ENCODE measurements at places on chromosomes 6 and 20.

DNA sequence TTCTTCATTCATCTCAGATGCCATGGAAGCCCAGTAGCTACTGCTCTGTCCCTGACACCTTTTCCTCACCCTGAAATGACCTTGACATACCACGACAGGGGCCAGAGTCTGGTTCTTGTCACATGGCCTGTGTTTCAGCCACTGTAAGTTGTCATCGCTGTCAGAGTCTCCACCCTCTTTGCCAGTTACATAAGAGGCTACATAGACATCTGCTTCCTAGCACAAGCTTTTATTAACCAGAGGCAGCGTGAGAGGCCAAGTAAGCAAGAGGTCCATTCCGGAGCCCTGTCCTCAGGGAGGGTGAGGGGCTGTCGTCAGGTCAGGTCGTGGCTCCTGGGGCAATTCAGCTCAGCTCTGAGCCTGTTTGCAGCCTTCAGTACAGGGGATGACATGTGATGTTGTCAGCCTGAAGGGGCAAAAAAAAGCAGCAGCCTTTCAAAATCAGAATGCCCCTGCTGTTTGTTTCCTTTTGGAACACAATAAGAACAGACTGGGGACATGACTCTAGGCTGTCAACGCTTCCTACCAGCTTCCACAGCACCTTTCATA is 146.3 kb downstream of the MTFR2 start:
- DNase-seq: no peak

- no peak for DNase-seq
Observed at GRCh38 chr6:21357262-21357661, 236.3 kb upstream of the SOX4 start.

GRCh38 chr20:12660918-12661317 is 347.9 kb upstream of the SPTLC3 start:
- no peak for DNase-seq

DNA sequence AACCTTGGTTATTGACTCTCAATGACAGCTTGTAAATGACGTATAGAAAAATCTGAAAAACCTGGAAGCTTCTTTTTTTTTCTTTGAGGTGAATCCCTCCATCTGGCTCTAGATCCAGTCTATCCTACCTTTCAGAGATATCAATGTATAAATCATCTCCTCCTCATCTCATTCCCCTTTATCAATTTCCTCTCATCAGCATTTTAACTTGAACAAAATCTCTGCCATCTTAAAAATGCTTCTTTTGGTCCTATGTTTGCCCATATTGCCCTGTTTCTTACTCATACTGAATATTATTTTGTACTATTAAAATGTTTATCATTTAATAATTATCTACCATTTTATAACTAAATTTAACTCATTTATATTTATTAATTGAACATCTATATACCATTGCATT is 306.7 kb upstream of the TSHZ2 start:
- no peak for DNase-seq

DNA sequence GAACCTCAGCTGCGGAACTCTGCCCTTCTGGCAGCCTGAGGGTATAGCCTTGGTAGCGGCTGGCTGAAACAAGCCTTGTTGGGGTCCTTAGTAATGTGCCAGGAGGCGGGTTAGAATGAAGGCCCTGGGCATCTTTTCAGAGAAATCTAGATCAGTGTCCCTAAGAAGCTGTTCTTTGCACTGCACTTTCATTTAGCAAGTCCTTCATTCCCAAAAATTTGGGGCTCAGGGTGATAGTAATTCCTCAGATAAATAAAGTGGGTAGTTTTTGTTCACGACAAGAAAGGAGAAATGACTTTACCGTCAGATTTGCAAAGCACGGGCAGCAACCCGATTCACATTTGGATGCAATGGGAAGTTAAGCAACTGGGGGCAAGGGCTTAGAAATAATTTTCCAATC is 3.2 kb downstream of the INSM1 start:
- no peak for DNase-seq

DNA sequence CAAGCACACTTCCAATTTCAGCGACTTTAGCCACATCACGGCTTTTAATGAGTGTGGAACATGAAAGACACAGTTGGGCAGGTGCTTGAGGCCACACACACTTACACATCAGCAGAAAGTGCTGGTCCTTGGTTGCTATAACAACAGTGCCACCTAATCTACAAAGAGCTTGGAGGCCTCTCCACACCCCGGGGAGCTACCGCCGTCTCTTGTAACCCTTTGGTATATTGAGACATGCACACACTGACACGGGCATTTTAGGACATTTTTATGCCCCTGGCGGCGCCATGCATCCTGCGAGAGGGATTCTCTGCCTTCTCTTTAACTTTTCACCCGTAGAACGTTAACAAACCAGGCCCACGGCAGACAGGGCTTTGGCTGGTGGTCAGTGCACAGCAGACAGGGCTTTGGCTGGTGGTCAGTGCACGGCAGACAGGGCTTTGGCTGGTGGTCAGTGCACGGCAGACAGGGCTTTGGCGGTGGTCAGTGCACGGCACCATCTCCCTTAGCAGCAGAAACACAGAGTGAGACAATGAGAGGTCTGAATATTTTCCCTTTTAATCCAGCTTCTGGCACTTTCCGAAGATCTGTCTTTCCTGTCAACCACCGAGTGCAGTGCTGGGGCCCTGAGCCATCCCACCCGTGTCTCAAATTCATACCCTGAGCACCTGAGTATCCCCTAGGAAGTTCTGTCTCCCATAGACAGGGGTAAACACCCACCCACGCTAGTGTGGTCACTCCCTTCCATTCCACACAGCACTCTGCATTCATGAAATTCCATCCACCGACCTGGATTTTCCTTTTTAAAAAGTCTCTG is 116.6 kb upstream of the RPS6KA2 start:
- DNase-seq: no peak

DNA sequence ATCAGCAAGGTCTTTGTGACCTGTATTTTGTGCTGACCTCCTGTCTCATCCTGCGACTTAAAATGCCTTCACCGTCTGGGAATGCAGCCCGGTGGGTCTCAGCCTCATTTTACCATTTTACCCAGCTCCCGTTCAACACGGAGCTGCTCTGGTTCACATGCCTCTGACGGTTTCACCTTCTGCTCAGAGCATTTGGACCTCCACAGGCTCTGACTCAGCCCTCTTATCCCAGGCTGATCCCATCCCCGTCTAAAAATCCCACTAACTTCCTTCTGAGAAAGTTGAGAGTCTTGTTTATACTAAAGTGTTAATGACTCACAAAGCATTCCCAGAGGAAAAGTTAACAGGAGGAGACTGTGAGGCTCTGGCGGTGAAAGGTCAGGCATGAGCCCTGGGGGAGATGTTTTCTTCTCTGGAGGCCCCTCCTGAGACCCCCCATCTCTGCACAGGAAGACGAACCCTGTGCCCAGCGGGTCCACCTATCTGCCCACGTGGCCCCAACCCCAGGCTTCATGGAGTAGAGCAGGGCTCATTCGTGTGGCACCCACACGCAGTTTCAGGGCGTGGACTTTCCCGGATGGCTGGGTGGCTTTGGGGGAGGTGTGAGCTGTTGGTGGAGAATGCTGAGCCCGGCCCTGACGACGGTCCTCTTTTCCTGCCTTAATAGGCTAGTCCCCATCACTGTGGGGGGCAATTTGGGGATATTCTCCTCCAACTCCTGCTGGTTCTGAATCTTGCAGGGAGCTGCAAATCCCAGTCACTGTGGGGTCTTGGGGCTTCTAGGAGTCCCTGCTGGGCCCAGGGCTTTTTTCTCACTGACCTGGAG is 3.3 kb upstream of the BIRC7 start:
- DNase-seq: peak; percentile 95

GRCh38 chr20:50085481-50086365 is 27.2 kb downstream of the UBE2V1 start:
- DNase-seq: peak; percentile 70

DNA sequence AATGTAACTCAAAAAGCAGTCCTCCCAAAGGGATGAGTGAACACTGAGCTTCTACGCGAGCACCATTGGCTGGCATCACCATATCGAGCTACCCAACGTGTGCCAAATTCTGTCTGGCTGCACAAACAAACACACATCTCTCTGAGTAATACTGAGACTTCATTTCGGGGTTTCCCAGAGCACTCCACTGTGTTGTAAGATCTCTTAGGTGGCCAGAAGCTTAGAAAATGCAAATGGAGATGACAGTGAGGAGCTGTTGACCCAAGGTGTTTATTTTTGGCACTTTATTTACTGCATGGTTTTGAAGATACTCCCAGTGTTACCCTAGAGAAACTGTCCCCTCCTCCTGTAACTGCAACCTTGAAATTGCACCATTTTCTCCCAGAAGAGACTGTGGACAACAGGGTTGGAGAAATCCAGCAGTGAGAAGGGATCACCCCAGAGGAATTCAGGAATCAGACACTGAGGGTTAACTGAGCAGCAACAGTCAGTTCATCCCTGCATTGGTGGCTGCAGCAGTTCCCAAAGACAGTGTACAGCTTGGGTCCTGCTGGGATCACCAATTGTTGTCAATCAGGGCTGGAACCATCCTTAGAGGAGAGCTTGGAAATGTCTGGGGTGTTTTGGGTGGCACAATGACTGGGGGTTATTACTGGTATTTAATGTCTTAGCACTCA is 1.0 kb upstream of the RIPOR2 start:
- no peak for DNase-seq

- peak; percentile 33 for DNase-seq
Observed at GRCh38 chr6:129680633-129681032, 29.3 kb downstream of the ARHGAP18 start.

DNA sequence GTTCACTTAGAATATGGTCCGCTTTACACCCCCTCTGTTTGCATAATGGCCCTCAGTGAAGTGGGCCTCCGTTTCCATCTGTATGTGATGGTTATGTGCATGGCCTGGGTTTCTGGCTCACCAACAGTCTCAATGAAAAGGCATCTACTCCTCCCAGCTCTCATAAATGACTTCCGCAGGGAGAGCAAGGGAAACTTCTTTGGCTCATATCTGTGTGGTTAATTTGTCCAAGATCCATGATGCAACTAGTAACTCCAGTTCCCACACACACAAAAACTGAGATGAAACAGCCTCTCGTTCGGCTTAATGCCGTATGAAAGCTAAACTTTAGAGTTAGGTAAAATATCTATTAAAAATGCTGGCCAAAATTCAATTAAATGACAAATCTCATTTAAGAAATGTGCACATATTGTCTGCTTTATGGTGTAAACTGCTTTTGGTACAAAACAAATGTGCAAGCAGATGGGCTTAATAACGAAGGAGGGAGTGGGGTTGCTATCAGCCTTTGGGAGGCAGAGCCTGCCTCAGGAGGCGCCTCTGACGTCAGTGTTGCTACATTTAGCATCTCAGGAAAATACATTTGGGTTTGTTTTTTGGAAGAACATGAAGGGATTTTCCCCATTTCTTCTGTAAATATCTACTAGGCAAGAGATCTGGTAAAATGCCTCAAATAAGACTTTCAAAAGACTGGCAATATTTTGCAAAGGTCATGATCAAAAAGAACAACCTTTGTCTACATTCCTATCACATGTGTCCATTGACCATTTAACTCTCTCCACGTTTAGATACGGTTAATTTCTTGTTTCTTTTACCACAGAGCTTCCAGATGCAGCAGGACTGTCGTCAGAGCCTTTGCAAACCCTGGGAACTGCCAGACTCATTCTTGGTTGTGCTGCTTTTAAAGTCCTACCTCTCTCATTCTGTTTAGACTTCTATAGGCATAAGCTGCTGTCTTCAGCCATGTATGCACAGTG is 96.8 kb downstream of the ARMC2 start:
- peak; percentile 79 for DNase-seq

- no peak for DNase-seq
Observed at GRCh38 chr20:20741087-20742045, 28.9 kb upstream of the RALGAPA2 start.

- DNase-seq: no peak
Observed at GRCh38 chr6:156562019-156562418, 215.2 kb upstream of the ARID1B start.

DNA sequence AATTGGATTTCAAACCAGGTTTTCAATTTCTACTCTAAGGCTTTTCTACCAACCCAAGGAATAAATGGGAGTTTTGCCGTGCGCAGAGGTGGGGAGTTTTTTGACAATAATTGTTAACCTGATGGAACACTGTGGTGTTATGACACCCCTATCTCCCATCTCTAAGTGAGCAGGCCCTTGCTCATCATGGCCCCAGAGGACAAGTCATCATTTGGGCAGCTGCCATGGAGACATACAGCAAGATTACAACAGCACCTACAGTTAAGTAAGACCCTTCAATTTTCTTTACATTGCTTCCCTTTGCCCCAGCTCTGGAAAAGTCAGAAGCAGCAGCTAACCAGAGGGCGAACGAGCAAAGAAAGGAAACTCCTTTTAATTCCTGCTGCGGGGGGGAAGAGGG is 54.3 kb downstream of the ADGRF5 start:
- DNase-seq: no peak

GRCh38 chr6:130368576-130368975 is 2.8 kb downstream of the TMEM200A start:
- no peak for DNase-seq

DNA sequence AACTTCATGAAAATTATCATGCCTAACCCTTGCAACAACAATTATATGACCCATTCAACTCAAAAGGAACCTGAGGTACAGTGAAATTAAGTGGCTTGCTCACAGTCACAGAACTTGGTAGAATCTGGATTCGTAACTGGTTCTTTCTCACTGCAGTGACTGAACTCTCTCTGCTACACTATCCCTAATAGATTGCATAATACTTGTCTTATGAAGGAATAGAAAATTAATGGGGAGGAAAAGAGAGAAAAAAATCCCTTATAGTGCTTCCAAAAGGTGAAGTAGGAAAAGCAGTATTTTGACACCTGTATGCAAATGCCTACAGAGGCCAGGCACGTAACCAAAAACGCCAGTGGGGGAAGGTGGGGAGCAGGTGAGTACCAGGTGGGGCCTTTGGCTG is 186.6 kb downstream of the LY86 start:
- no peak for DNase-seq

GRCh38 chr6:89655122-89655521 is 16.6 kb upstream of the LYRM2 start:
- DNase-seq: no peak

- no peak for DNase-seq
Observed at GRCh38 chr6:5241252-5241651, 19.5 kb downstream of the LYRM4 start.

DNA sequence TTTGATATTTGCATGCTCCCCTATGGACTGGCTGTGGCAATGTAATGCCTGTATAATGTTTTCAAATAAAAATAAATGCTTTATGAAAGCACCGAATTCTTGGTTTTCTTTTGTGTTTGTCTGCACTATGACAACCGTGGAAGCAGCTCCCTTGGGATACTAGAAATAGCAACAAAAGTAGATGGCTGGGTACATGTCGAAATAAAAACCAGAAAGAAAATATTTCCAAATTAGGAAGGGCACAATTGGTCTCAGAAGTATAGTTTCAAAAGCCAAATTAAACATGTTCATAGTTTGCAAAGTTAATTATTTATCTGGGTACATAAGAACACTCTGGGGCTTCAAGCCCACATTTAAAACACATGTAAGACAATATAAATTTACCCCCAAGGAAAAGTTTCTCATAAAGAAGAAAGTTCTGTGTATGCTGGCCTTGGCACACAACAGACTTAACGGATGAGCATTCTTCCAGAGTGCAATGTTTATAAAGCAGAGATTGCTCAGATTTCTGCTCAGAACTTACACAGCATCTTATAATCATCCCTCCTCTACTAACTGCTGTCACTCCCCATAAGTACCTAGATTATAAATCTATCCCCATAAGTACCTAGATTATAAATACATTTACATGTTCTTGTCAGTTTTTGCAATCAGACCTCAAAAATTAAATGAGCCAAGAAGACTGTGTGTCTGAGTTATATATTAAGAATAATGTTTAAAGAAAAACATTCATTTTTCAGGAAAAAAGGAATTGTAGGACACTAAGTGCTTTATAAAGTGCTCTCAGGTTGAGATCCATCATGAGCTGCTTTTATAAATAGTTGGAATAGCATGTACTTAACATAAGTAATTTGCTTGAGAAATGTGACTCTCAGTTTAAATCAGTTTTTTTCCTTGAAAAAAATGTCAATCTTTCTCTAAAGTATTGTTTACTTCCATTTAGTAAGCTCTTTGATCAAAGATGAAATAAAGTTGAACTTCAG is 230.2 kb upstream of the PLN start:
- DNase-seq: peak; percentile 81

Measured in fibroblast of skin of scalp (primary cell).